ENCODE measurements at places on chromosomes 7 and 10.

DNA sequence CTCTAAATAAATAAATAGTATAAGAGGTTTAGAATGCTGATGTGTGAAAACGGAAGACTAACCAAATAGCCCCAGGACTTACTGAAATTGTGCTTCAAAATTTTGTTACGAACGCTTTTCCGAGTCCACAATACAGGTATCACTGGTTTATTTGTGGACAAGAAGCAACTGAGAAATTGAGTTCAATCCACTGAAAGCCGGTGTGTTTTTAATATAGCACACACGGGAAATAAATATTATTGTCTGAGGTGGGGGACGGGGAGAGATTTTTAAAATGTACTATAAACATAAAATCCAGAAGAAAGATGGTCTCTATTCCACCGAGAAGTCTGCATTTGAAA is 598 bp downstream of the SLC16A12 start:
- DNase-seq = no peak

DNA sequence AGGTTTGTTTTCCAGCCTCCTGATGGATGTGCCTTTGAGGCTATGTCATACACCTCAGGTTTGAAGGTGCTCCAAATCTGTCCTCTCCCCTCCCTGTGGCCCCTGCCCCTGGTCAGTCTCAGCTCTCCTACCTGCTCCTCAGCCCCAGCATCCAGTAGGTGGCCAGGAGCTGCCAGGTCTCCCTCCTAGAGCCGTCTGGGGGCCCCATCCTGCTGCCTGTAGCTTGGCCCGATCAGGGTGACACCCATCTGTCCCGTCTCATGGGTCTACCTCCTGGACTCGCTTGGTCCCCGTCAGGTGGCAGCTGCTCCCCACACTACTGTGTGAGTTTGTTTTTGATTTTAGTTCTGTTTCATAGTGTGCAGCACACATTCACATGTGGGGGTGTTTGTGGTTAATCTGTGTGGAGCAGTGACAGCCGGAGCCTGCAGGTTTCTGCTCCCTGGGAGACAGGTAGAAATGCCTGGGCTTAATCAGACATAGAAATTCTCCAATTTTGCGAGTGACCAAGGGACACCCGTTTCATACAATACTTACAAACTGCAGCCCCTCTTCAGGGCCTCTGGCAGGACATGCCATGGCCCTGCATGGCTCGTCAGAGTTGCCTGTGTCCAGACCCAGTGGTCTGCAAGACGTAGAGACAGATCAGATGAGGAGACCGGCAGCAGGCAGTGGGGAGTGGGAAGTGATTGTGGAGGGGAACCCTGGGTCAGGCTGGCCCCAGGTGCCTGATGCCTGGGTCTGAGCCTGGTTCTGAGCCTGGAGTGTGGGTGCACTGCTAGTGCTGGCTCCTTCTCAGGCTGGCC is 17.1 kb downstream of the ADCY1 start:
- no peak for DNase-seq

DNA sequence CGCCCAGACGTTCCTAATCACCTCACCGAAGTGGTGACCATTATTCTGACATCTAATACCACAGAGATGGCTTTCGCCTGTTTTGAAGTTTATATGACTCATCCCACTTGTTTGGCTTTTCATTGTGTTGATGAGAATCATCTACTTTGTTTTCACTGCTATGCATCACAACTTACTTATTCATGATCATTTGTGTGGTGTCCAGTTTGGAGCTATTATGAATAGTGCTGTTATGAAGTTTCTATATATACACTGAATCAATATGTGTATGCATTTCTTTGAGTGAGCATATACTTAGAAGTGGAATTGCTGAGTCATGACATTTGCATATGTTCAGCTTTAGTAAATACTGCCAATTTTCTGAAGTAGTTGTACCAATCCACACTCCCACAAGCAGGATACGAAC is 38.6 kb upstream of the TNKS2 start:
- no peak for DNase-seq

GRCh38 chr7:116522247-116522646 is 2.6 kb upstream of the CAV1 start:
- no peak for DNase-seq

DNA sequence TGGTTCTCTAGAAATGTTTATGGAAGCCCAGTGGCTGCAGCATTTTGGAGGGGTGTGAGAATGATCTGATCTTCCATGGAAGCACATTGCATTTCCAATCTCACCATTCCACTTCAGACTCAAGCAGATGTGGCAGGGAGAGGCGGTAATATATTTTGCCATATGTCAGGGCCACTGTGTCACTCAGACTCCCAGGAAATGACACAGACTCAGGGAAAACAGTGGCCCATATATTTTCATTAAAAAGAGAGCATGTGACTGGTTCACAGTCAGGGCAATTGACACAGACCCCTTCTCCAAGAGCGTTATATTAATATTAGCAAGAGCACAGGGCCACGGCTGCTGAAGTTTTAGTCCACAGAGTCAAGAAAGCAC is 149.3 kb upstream of the NRP1 start:
- DNase-seq = no peak

- DNase-seq = no peak
Observed at GRCh38 chr10:6136215-6137201, 47.7 kb downstream of the RBM17 start.

- no peak for DNase-seq
Observed at GRCh38 chr7:31991846-31992245, 78.4 kb downstream of the PDE1C start.

GRCh38 chr7:28865601-28866144 is 92.5 kb downstream of the TRIL start:
- DNase-seq = peak; percentile 43

DNA sequence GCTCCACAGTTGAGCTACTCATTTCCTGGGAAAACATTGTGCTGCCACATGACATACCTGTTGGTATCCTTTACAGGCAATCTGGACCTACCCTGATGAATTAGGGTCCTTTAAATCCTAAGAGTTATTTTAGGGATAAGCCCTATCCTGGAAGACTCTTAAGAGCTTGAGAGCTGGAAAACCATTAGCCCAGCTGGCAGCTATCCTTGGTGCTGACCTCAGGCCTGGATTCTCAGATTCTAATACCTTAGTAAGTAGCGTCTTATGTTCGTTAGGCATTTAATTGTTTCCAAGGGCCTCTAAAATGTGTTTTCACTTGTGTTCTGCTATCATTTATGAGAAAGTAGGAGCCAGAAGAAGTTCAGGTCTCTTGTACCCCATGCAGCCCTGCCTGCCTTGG is 93.0 kb upstream of the SORCS3 start:
- peak; percentile 53 for DNase-seq

DNA sequence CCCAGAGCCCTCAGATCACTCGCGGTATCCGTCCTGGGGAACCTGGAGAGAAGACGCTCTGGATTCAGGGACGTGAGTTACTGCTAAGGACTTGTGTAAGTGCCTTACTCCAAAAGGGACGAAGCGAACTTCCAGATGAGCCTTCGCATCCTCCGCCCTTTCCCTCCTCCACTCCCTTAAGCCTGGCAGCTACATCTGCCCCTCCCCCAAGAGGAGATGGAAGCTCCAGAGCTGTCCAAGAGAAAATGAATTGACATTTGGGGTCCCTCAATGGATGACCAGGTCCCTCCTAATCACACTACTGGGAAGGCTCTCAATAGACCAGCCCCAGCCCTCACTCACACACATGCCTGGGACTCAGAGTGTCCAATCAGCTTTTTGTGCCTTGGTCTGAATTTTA is 31.3 kb upstream of the GDF10 start:
- DNase-seq = no peak

- DNase-seq = no peak
Observed at GRCh38 chr7:4814433-4814832, 39.0 kb downstream of the AP5Z1 start.

GRCh38 chr10:92240289-92241157 is 50.4 kb downstream of the CPEB3 start:
- peak; percentile 79 for DNase-seq

- DNase-seq = peak; percentile 68
Observed at GRCh38 chr10:131002031-131002861, 309.3 kb downstream of the TCERG1L start.

GRCh38 chr10:88070080-88070880 is 206.9 kb downstream of the PTEN start:
- no peak for DNase-seq

- DNase-seq = peak; percentile 80
Observed at GRCh38 chr7:25391295-25391861, 163.1 kb upstream of the NPVF start.

DNA sequence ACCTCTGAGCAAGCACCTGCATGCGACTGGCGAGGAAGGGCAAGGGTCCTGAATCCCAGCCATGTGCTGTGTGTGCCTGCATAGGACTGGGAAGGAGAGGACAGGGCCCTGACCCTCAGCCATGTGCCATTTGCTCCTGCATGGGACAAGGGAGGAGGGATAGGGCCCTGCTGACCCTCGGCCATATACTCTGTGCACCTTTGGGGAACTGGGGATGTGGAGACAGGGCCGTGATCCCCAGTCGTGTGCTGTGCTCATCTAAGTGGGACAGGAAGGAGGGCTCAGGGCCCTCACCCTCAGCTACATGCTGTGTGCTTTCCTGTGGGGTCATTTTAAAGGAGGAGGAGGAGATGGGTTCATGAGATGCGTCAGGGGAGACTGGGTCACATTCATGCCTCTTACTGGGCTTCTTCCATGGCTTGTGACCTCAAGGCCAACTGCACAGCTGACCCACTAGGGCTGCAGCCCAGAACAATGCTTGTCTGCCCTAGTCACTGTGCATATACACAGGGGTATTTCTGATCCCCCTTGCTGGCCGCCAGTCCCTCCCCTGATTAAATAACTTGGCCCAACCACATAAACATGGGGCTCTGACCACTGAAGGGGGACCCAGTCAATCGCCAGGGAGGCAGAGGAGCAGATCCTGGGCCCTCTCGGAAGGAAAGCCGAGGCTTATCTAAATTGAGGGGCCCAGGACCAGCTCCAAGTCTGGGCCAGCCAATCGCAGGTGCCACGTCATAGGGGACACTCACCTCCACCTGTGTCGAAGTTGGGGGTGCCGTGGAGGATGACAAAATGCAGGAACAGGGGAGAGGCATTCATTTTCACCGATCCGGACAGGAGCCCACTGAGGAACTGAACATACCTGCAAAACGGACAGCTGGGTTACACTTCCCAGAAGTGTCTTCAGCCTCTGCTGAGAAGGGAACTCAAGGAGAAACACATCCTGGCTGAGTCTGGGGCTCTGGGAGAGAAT is 167.3 kb downstream of the TNS3 start:
- DNase-seq = no peak

DNA sequence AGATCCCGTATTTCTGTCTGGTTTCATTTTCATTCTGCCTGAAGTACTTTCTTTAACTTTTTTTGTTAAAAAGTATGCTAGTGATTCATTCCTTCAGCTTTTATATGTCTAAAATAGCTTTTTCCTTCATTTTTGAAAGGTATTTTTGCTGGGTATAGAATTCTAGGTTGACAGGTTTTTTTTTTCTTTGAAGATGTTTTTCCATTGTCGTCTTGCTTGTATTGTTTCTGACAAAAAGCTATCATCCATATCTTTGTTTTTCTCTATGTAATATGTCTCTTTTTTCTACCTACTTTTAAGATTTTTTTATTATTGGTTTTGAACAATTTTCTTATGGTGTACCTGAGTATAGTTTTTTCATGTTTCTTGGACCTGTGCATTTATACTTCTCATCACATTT is 8.2 kb downstream of the CUTC start:
- DNase-seq = no peak

- DNase-seq = no peak
Observed at GRCh38 chr7:4147926-4148620, 534.0 kb upstream of the FOXK1 start.

- peak; percentile 21 for DNase-seq
Observed at GRCh38 chr10:114653926-114654325, 4.1 kb downstream of the ABLIM1 start.

- DNase-seq = no peak
Observed at GRCh38 chr10:69505636-69506318, 54.5 kb downstream of the TSPAN15 start.

- DNase-seq = no peak
Observed at GRCh38 chr7:85659364-85659763, 472.5 kb upstream of the SEMA3D start.
